ENCODE measurements at places on chromosomes 1 and 21.

DNA sequence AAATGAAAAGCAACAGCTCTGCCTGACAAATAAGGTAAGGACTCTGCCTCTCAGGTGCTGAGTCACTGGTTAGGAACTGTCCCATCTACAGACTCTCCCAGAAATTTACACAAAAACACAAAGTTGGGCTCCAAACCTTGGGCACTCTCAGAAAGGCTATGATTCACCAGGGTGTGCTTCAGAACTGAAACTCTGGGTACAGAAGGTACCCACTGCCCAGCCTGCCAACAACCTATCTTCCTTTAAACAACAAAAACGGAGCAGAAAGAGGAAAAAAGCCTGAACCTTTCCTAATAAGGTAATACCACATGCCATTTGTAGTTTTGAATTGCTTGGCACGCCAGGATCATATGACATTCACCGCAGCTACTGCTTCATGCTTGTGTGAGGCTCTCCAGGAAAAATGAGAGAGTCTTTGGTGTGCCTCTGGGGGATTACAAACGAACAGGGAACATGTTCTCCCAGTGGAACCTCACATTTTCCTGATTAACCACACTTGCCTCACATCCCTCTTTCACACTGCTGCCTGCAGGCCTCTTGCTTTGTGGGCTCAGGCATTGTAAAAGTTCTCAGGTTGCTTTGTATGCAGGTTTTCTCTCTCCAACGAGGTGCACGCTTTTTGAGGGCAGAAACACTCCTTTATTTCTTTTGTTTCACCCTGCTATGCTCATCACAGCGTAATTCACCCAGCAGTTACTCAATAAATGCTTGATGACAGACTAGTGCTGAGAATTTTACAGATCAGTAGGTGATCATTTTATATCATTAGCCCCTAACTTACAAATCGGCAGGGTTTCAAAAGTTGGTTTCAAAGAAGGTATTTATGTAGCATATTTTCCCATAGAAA is 65.1 kb downstream of the GADD45A start:
- peak; percentile 97 for DNase-seq

DNA sequence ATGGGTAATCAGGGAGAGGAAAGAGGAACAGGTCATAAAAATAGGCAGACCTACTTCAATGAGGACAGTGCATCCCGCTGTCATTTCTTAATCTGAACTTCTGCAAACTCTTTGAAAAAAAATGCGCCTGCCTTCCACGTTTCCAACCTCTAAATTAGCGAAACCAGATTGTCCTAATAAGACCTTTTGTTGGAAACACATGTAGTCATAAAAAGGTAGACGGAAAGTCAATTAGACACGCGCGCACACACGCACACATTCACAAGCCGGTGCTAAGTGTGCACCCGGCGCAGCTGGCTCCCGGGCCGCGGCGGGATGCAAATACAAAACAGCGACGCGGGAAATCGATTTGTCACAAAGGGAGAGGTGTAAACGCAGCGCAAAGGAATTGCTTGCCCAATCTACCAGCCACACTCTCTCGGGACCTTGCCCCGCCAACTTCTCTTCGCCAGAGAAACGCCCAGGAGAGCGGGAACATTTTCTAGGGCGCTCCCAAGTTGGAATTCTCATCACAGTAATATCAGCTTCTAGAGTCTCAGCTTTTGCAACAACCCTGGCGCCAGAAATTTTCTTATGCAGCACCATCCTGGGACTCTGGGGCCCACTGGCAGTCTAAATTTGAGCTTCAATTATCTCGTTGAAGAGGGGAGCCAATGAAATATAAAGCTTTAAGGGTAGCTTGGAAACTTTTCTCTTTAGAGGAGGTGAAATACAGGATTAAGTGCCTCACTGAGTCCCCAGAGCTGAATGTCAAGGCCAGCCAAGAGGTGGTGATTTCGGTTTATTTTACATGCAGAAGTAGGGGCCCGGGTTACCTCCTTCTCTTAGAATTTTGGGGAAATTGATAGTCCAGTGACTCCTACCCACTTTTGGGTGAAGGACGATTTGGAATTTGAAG is 4.5 kb downstream of the PRRX1 start:
- DNase-seq: no peak

GRCh38 chr1:192399161-192399560 is 82.4 kb downstream of the RGS21 start:
- no peak for DNase-seq

GRCh38 chr1:84758476-84758875 is 68.2 kb upstream of the SSX2IP start:
- DNase-seq: no peak

- no peak for DNase-seq
Observed at GRCh38 chr1:166365081-166365480, 198.3 kb upstream of the FAM78B start.

DNA sequence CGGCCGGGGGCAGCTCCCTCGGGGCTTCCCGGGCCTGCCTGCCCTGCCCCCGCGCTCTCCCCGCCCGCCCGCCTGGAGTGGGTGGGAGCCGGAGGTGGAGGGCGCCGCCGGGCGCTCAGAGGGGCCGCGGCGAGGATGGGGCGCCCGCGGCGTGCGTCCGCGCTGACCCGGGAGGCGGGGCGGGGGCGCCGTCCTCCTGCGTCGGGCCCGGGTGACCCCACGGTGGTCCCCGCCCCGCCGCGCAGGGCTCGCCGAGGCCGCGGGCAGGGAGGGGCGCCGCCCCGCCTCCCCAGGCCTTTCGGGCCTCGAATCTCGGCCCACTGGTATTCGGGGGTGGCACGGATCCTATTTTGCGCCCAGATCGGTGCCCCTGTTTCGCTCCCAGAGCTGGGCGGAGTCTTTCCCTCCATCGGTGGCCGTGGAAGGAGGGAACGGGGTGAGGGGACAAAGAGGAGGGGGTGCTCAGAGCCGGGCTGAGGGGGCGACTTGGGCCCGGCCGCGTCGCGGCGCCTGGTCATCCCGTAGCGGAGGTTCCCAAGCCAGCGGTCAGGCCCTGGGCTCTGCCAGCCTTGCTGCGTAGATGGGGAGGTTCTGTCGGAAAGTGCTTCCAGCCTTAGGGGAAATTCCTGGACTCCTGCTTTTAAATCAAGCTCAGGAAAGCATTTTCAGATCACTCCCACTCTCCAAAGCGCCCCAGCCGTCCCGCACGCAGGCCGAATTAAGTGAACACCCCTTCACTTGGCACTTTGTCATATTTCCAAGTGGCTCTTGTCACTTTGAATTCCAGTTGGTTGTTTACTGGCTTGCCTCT is 545 bp downstream of the PATJ start:
- DNase-seq: peak; percentile 45

- no peak for DNase-seq
Observed at GRCh38 chr1:91635763-91636162, 135.1 kb downstream of the CDC7 start.

DNA sequence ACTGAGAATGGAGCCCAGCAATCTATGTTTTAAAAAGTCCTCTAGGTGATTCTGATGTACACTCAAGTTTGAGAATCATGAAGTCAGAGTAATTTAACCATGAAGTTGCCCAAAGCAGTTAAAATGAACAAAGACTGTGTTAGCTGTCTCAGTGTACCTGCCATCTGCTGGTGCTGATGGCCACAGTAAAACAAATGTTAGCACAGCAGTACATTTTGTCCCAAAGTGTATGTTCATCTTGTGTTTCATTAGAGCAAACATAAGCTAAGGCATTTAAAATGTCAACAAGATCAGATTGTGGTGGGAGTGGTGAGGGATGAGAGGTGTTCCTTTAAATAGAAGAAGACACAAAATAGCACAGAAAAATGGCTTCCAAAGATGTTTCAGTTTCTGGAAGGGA is 31.1 kb downstream of the FYB2 start:
- DNase-seq: no peak

DNA sequence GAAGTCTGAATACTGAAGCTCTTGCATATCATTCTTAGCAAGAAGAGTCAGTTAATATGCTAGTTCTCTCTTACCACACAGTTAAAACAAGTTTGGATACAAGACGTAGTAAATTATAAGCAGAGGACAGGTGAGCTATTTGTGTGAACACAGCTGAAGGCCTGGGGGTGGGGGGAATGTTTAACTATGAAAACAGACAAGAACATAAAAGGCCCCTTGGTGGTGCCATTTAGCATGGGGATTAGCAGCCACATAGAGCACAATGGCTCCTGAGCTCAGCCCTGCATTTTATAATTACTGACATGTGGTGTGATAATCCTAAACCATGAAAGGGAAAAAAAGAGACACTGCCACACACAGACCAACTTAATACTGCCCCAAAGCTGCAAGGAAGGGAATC is 94.8 kb downstream of the TGFBR3 start:
- DNase-seq: no peak

DNA sequence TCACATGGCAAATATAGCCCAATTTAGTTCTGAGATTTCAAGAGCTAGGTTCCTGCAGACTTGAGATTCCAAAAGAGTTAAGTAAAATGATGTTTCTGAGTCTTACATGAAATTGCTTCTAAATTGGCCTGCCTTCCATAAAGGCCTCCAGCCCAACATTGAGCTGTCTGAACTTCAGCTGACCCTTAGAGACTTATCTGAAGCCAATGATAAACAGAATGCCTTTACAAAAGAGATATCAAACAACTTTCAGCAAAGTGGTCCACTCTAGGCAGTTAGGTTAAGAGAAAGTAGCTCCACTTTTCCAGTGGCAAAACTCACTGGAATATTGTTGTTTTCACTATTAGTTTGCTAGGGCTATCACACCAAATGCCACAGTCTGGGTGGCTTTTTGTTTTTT is 6.3 kb upstream of the RC3H1 start:
- DNase-seq: no peak

GRCh38 chr21:38277501-38278131 is 20.8 kb downstream of the KCNJ15 start:
- peak; percentile 97 for DNase-seq

- DNase-seq: peak; percentile 49
Observed at GRCh38 chr1:7042322-7043190, 257.3 kb downstream of the CAMTA1 start.

- DNase-seq: no peak
Observed at GRCh38 chr1:55816456-55817426, 601.6 kb upstream of the USP24 start.

DNA sequence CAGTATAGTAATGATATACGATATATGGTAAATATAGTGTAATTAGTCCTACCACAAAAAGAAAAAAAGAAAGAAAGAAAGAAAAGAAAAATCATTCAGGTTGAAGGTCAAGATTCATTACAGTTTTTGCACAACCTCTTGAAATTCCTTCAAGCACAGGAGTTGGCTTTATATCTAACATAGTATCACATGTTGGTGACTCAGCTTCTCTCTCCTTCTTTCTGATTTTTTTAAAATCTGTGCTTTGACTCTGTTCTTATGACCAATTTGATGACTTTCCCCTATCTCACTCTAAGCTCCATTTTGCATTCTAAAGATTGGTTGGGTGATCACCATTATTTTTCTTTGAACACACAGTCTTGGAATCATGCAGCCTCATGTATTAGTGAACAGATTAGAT is 148.2 kb upstream of the COL11A1 start:
- DNase-seq: no peak

- no peak for DNase-seq
Observed at GRCh38 chr21:16424331-16424751, 694.6 kb downstream of the USP25 start.

DNA sequence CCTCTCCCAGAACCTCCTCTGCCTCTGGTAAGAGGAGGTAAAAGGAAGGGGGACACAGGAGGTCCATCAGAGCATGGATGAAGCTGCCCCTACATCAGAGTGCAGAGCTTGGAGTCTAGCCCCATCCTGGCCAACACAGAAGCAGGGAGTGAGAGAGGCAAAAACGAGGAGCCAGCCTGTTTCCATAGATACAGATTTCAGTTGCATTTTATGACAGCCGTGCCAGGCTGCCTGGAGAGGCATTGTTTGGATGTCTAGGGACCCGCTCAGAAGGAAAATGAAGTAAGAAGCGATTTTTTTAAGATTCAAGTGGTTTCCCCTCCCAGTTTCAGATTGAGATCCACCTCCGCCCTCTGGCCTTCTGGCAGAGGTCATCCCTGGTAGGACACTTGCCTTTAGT is 11.5 kb upstream of the GJA8 start:
- DNase-seq: no peak

GRCh38 chr1:66652556-66652955 is 99.7 kb upstream of the DYNLT5 start:
- no peak for DNase-seq

GRCh38 chr1:15738416-15739113 is 2.5 kb downstream of the SLC25A34 start:
- no peak for DNase-seq

GRCh38 chr1:53765657-53766056 is 26.7 kb upstream of the GLIS1 start:
- no peak for DNase-seq

GRCh38 chr1:243407284-243408018 is 151.6 kb downstream of the SDCCAG8 start:
- DNase-seq: peak; percentile 26

GRCh38 chr1:196295766-196296165 is 312.5 kb downstream of the KCNT2 start:
- DNase-seq: peak; percentile 17

GRCh38 chr1:184632415-184633175 is 122.1 kb downstream of the EDEM3 start:
- peak; percentile 95 for DNase-seq

- DNase-seq: no peak
Observed at GRCh38 chr1:116008656-116009390, 32.5 kb downstream of the SLC22A15 start.

GRCh38 chr1:55347866-55348265 is 132.7 kb upstream of the USP24 start:
- no peak for DNase-seq

DNA sequence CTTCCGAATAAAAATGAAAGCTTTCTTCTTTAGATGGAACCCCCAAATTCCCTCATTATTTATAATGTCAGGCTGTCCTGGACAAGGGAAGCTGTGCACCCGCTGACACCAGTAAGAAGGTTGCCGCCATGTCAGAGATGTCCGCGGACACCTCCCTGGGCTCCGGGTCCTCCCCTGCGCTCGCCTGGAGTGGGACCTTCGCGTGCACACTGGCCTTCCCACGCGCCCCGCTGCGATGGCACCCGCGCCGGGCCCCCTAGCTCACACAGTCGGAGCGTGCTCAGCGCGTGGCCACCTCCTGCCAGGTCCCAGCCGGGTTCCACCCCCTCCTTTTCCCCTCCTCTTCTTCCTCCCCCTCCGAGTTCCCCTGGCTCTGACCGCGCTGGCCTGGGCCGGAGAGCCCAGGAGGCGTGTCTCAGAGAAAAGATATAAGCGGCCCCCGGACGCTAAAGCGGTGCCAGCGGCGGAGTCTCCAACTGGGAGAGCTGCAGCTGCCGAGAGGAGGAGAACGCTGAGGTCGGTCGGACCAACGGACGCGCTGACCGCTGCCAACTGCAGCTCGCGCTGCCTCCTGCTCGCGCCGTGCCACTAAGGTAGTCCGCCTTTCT is at the start of gene G0S2:
Gene G0S2, plus strand, starts transcription at position 456 of the 608 bp plus-strand sequence. CDS start 273 bp downstream, outside the sequence.
- no peak for DNase-seq

GRCh38 chr1:234748066-234748465 is 138.1 kb upstream of the IRF2BP2 start:
- no peak for DNase-seq

All from MCF 10A (cell line).